Stimulated activated CD8-positive, alpha-beta memory T cell treated with anti-CD3 and anti-CD28 coated beads, Interleukin-7, amount 100 ng/mL, for 1 hour (primary cell): ENCODE measurements at places on chromosomes 11 and 22.

DNA sequence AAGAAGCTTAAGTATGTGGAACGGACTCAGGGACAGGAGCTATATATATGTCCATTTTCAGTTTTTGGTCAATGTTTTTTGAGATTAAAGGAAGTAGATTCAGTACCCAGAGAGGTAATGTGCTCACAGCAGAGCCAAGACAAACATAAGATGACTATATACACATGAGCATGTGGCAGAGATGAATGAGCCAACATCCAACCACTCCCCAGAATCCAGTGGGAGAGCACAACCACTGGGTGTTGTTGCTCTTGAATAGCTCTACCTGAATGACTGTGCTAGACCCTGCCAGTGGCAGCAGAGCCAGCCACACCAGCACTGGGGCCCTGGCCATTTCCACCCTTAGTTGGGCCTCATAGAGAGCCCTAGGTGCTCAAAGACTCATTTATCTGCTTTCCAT, 10.7 kb upstream of the SYTL2 start:
- no peak for DNase-seq

DNA sequence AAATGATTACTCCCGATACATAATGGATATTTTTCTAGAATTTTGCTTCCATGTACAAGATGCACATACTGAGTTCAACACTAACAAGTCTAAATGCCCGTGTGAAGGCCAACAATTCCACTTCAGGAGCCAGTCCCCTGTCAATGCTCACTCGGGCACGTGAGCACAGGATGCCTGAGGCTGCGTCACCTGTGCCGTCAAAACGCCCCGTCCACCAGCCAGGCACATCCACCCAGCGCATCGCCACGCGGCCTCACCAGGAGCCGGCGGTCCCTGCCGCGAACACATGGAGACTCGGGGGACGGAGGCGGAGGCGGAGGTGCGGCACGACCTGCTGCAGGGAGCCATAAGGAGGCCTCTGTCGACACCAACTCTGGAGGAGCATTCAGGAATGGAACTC, 9.8 kb downstream of the TOLLIP start:
- DNase-seq: no peak

- no peak for DNase-seq
Measured at GRCh38 chr11:36330411-36330810, 34.3 kb downstream of the PRR5L start.

DNA sequence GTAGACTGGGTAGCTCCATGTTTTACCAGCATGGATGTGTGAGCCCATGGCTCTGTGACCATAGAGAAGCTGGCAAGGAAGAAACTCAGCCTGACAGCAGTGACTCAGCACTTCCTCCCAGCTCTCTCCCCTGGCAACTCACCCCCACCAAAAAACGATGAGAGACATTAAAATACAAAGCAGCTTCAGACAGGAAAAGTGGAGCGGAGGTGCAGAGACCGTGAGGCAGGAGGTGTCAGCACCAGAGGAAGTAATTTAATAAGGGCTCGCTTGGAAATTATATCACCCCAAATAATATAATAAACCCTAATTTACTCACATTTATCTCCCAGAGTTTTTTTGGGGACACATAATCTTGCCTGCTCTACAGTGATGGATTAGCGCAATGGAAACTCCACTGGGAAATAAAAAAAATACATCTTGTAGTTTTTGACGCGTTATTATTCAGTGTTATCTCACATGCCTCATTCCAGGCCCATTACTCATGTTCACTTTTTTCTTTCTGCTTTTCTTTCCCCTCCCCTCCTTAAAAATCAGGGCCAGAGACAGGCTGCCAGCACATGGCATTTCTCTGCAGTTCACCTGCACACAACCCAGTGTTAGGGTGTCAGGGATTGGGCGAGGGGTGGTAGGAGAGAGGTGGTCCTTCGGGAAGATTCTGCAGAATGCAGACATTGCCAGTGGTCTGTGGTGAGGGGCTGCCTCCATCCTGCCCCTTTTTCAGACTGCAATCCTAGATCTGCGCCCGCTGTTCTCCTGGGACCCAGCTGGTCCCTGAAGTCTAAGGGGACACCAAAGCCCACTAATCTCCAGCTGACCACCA, 170.8 kb downstream of the BUD13 start:
- DNase-seq: no peak

- DNase-seq: no peak
Measured at GRCh38 chr11:36273110-36273509, 16.1 kb downstream of the COMMD9 start.
